ENCODE measurements at places on chromosomes 11 and 22.

- no peak for DNase-seq
Observed at GRCh38 chr11:20754933-20755332, 85.5 kb downstream of the NELL1 start.

DNA sequence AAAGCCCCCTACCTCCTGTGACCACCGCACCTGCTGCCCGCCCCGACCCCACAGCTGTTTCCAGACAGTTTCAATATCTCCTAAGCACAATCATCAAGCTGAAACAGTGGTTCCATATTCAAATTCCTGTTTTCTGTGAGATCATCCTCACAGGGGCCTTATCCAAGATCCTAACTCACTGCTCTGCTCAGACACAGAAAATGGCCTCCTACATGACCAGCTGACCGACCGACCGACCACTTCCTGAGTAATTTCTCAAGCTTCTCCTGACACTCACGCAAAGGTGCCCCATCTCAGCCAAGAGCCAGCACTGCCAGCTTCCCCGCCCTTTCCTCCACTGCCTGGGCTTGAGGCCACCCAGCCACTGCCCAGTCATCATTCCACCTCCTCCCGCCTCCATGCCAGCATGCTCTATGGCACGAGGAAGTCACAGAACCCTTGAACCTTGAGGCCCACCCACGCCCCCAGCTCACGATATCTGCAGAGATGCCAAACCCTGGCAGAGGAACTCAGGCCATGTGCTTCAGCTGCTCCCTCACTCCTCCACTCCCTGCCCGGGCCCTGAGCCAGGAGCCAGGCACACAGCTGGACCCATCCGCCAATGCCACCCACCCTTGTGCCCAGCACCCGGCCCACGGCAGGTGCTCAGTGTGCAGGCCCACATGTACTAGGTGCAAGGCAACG lies 14.0 kb downstream of the KIAA0930 start:
- no peak for DNase-seq

GRCh38 chr11:96642583-96642982 lies 252.8 kb downstream of the JRKL start:
- DNase-seq = no peak

DNA sequence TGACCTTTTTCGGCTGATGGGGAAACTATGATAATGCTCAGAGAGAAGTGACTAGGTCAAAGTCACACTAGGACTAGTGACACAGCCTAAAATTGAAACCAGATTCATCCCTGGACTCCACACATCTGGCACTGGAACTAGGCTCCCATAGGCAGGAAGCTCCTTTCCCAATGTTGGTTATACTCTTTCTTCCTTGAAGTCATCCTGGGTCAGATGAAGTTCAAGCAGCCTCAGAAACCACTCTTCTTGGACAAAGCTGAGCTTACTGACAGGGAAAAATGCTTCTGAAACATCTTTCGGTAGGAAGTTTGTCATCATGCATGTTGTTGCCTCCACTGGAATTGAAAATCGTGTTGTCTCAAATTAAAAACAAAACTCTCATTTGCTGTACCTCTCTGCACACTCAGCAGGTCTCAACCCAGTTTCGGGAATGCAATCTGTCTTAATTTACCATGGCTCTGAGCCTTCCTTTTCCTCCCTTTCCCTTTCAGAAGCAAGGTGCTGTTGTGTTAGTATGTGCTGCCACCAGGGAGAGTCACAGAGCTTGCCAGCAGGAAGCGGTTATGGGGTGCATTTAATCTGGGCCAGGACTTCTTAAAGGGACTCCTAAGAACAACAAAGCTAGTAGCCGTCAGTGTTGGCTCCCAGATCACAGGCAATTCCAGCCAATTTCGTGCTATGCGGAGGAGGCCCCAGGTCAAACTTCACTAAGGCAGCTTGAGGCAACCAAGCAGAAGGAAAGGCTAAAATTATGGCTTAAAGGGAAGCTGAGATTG lies 384.8 kb downstream of the TENM4 start:
- DNase-seq = no peak

DNA sequence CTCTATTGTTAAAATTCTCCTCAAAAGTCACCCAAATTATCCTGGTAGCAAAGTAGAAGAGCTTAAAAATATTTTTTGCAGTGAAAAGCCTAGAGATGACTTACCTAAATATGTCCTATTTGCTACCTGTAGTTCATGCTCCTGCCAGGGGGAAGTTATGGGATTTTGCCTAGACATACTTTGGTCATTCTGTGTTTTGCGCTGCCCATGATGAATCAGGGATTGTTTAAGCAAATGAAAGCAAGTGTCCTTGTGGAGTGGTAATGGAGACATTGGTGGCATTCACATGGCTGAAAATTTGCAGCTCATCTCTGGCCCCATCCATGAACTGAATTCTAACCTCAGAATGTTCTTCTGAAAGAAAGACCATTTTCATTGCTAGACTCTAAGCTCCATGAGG lies 14.6 kb upstream of the SESN3 start:
- DNase-seq = no peak

DNA sequence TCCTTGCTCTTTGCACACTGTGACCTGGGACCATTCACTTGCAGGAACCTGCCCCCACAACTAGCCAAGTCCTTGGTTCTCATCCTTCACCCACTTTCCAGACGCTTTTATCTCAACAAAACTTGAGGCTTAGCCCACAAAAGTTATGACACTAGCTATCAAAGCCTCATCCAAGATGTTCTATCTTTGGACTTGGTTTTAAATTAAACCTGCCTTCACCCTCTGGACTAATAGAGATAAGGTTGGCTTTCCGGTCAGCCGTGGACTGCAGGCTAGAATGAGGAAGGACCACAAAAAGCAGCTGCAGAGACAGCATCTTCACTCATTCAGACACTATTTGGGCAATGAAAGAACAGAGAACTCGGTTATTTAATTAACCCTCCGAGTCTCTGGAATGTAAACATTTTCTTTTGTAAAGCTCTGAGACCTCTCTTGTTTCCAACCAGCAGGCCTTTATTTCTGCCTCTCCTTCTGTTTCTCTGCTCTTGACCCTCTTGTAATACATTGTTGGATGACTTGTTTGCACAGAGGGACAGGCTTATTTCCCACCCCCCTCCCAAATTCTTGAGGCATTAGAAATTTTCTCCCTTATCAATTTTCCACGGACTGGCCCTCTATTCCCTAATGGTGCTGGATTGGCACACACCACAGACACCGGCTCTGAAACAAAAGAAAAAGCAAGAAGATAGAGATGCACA lies 41.4 kb downstream of the ARL14EP start:
- DNase-seq = no peak

GRCh38 chr11:44178381-44178780 lies 82.9 kb downstream of the EXT2 start:
- peak; percentile 60 for DNase-seq

DNA sequence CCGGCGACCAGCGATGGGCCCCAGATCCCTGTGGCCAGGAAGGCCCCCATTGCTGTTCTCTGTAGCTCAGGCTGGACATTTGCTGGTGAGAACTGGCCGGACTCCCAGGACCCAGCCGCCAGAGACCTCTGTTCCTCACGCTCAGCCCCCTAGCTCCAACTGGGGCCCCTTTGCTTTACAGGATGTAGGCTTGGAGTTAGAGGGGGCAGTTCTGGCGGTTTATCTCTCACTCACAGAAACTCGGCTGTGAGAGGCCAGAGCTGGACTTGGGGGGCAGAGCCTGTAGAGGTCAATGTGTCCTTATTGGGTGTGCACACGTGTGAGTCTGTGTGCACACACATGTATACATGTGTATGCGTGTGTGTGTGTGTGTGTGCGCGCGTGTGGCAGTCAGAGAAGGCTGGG lies 502 bp downstream of the SMIM38 start:
- no peak for DNase-seq

GRCh38 chr22:36544107-36544620 lies 15.2 kb upstream of the EIF3D start:
- DNase-seq = no peak

All from HTR-8/SVneo (cell line).